Memory B cell (primary cell): ENCODE measurements at places on chromosomes 7 and 10.

DNA sequence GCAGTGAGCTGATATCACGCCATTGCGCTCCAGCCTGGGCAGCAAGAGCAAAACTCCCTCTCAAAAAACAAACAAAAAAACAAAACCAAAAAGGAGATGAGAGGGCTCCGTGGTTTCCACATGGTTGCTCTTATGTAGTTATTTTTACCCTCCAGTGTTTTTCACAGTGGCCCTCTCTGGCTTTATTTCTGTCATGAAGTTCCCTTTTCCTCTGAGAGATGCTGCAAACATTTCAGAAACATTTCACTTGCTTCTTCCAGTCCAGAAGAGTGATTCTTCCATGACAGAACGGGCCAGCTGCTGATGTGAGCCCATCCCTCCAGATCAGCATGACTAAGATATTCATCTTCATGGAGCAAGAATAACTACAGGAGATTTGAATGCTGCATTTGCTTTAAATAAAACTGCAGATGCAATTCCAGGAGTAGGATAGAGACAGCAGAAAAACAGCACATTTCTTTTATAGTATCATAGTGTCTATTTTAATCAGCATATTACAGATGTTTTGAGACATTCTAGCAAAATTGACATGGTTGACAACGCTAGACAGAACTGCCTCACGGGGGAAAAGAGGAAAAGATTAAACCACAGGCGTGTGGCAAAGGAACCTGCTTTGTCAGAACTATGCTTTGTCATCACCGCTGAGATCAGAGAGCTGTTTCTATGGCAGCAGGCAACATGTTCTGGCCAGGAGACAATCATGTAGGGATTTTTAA is 40.3 kb downstream of the NRCAM start:
- DNase-seq, result peak; percentile 44
- H3K27me3 ChIP-seq, result peaks cover 9% of the 10 kb centered on the region
- peaks cover 40% of the 10 kb centered on the region for H3K4me1 ChIP-seq
- H3K4me3 ChIP-seq, result peak overlapping the region; percentile 77
- H3K36me3 ChIP-seq, result peaks cover 5% of the 10 kb centered on the region

GRCh38 chr7:154953006-154953684 is 49.8 kb downstream of the PAXIP1 start:
- H3K4me3 ChIP-seq, result no peak overlapping the region
- H3K27ac ChIP-seq, result no peak overlapping the region
- no peaks in the 10 kb centered on the region for H3K4me1 ChIP-seq
- peaks cover 16% of the 10 kb centered on the region for H3K36me3 ChIP-seq

GRCh38 chr7:42347616-42348015 is 110.6 kb upstream of the GLI3 start:
- H3K36me3 ChIP-seq, result no peaks in the 10 kb centered on the region
- no peak overlapping the region for H3K4me3 ChIP-seq
- H3K27me3 ChIP-seq, result peaks cover 2% of the 10 kb centered on the region
- no peak for DNase-seq
- no peaks in the 10 kb centered on the region for H3K4me1 ChIP-seq

DNA sequence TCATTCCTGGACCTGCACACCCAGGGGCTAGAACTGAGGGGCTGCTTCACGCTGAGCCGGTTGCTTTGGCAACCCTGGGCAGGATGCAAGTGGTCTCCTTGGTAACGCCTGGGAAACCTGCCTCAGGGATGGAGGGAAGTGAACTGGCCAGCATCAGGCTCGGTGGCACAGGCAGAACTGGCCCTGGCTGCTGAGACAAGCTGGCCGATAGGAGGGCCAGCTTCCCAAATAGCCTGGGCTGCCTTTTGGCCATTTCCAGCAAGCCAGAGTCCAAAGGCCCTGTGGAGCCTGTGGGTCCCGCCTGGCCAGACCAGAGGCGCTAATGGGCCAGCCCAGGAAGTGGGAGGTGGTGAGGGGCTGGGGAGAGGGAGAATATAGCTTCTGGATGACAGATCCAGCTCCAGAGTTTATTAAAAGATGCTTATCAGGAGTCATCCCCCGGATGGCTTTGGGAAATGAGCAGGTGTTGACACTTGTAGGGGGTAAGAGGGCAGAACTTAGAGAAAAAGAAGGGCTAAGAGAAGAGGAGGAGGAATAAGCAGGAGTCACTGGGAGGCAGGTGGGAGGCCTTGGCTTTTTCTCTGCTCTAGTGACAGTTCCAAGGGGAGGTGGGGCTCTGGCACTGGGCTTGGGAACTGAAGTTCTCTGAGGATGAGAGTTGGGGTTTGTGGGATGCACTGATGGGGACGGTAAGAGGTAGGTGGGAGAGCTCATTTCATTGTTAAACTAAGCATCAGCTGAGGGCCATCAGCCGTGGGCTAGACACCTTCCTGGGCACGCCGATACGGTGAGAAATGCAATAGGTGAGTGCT is 9.6 kb downstream of the NEURL1 start:
- H3K27me3 ChIP-seq, result peaks cover 32% of the 10 kb centered on the region
- no peaks in the 10 kb centered on the region for H3K36me3 ChIP-seq
- peaks cover 3% of the 10 kb centered on the region for H3K4me1 ChIP-seq
- no peak overlapping the region for H3K4me3 ChIP-seq
- no peak overlapping the region for H3K27ac ChIP-seq

DNA sequence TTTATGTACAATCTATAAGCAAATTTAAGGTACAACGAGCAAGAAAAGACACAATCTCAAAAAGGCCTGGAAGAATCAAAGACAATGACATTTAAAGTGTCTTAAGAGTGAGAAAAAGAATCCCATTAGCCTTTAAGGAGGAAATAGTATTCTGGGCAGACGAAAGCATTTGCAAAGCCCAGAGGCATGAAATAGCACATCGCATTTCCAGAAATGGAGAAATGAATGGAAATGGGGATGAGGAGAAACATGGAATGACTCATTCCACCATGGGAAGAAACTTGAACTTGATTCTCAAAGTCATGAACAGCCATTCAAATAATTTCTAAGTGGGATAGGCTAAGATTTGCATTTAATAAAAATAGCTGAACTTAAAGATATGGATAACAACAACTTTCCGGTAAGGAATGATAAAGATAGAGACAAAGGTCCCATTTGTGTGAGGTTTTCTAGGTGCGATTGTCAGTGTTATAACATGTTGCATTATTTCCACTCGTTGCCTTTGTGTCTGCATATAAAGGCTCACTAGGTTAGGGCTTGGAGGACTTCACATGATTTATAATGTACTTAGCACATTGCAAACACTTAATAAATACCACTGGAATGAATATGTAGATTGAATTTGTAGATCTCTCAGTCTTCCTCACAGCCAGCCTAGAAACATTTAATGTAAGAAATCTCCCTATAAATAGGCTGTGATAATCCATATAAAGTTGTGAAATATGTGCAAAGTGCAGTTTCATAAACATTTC is 310.3 kb upstream of the KLF6 start:
- peaks cover 2% of the 10 kb centered on the region for H3K4me1 ChIP-seq
- no peak for DNase-seq
- no peak overlapping the region for H3K4me3 ChIP-seq

DNA sequence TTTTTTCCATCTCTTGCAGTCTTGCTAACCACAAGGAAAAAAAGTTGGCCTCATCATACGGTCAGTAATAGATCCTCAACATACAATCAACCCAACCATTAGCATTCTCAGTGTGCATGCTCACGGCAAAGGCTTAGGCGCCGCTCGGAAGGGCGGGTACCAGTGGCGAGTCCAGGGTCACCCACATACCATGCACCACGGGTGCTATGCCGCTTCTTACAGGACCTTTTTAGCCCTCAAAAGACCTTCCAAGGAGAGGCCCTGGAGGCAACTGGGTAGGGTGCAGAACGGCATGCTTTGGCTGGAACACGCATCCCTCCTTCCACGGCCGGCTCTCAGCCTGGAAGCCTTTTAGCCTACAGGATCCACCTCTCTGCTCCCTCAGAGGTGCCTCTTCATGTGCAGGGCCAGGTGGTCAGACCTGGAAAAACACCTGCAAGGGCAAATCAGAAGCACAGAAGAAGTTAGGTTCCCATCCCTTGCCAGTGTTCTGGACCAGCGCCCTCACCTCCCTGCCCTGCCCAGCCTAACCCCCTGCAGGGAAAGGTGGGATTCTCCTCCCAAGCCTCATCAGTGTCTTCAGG is 5.8 kb downstream of the KLF6 start:
- H3K27me3 ChIP-seq, result no peaks in the 10 kb centered on the region
- H3K4me1 ChIP-seq, result peaks cover 47% of the 10 kb centered on the region
- H3K27ac ChIP-seq, result peak overlapping the region; percentile 100
- peaks cover 57% of the 10 kb centered on the region for H3K36me3 ChIP-seq
- DNase-seq, result peak; percentile 28

GRCh38 chr7:116593359-116594075 is 68.7 kb downstream of the CAV1 start:
- no peak overlapping the region for H3K27ac ChIP-seq
- no peaks in the 10 kb centered on the region for H3K36me3 ChIP-seq
- peaks cover 14% of the 10 kb centered on the region for H3K4me1 ChIP-seq
- H3K27me3 ChIP-seq, result peaks cover 22% of the 10 kb centered on the region

DNA sequence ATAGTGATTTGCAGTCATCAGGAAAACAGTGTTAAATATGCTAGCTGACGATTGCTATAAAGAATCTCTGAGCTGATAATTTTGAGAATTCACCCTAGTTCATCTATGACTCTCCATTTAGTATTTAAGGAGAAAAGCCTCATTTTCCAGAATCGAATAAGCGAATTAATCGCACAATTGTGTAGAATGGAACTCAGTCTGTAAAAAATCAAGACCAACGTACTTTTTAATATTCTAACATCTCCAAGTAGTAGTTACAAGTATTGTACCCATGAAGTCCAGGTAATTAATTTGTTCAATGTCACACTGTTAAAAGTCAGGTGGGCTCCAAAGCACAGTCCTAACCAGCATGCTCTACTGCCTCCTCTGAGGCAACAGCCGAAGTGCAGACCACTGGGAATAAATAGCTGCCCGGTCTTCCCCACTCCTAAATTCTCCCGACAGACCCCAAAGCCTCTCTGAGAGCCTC is 380 bp upstream of the AGBL3 start:
- H3K36me3 ChIP-seq, result peaks cover 3% of the 10 kb centered on the region
- H3K27me3 ChIP-seq, result no peaks in the 10 kb centered on the region
- H3K4me1 ChIP-seq, result peaks cover 28% of the 10 kb centered on the region
- H3K27ac ChIP-seq, result peak overlapping the region; percentile 99

DNA sequence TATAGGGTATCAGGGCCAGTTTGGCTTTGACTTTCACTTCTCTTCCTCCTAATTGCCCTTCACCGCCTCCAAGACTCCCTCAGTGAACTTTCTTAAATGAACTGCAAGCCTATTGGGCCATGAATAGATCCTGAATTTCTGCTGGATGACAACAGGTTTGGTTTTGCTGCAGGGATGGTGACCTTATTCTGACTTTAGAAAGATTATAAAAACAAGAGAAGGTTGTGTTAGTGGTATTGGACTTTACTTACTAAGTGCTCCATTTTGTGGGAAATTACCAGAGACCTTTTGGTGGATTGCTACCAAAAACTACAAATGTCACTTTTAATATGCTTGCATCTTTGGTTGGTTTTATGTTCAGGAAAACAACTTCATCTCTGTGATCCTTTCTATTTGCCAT is 11.5 kb upstream of the LIPA start:
- no peak overlapping the region for H3K27ac ChIP-seq
- no peak overlapping the region for H3K4me3 ChIP-seq
- no peaks in the 10 kb centered on the region for H3K36me3 ChIP-seq
- no peaks in the 10 kb centered on the region for H3K27me3 ChIP-seq
- H3K4me1 ChIP-seq, result no peaks in the 10 kb centered on the region
- no peak for DNase-seq

GRCh38 chr7:777728-778078 is 50.6 kb upstream of the PRKAR1B start:
- DNase-seq, result no peak
- peaks cover 2% of the 10 kb centered on the region for H3K4me1 ChIP-seq
- H3K36me3 ChIP-seq, result peaks cover 12% of the 10 kb centered on the region
- H3K27ac ChIP-seq, result no peak overlapping the region
- no peak overlapping the region for H3K4me3 ChIP-seq

DNA sequence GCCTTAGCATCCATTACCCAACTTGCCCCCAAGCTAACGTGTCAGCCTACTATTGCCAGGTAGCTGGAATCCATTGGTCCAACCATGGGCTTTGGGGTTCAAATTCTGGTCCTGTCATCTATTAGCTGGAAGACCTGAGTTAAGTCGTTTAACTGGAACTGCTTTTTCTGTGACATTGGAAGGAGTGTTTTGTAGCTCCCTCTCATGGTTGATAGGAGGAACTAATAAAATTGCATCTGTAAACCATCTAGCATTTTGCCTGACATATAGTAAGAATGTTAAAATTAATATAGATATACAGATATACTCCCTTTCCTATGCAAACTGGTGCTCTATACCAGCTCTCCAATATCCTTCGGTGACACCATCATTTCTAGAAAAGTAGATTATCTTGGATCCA is 23.8 kb upstream of the SLF2 start:
- H3K4me3 ChIP-seq, result no peak overlapping the region
- H3K4me1 ChIP-seq, result no peaks in the 10 kb centered on the region
- H3K27me3 ChIP-seq, result peaks cover 24% of the 10 kb centered on the region
- H3K27ac ChIP-seq, result no peak overlapping the region
- DNase-seq, result no peak
- H3K36me3 ChIP-seq, result no peaks in the 10 kb centered on the region

DNA sequence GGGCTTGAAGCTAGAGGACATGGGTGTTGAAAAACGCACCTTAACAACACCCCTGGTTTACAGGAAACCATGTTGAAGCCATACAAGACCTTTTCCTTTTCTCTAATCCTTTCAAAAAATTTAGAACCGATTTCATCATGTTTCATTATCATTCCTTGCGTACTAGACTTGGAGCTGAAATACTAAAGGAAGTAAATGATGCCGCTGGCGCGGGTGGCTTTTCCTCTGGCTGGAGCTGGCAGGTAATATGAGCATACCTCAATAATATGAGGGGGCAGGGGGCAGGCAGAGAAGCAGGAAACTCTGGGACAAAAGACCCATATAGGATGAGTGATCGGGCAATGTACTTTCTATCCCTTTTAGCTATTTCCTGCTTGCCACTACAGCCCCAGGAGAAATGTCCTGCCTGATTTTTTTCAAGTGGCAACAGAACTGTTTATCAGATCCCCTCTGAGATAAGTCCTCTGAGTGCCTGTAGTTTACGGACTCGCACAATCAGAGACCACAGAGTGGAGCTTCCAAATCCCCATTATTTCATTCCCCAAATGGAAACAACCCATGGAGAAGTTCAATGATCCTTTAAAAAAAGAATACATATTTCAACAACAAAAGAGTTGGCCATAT is 450.1 kb downstream of the KCNMA1 start:
- H3K36me3 ChIP-seq, result no peaks in the 10 kb centered on the region
- H3K27me3 ChIP-seq, result peaks cover 8% of the 10 kb centered on the region
- no peak overlapping the region for H3K4me3 ChIP-seq
- DNase-seq, result no peak
- H3K4me1 ChIP-seq, result no peaks in the 10 kb centered on the region
- H3K27ac ChIP-seq, result no peak overlapping the region

DNA sequence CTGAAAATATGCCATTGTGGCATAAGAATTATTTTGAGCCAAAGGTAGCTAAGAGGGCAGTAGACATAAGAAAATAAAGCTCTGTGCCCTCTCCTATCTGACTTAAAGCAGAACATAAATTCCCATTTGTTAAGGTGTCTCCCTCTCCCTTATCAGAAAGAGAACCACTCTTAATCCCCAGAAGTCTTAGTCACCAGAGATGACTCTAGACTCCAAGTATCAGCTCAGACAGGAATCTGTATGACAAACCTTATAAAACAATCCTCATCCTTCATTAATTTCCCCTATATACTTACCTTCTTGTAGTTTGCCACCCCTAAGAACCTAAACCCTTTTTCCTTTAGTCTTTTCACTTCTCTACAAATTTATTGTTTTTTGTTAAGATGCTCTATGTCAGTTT is 21.8 kb upstream of the PIP4K2A start:
- H3K4me1 ChIP-seq, result peaks cover 2% of the 10 kb centered on the region
- no peaks in the 10 kb centered on the region for H3K27me3 ChIP-seq
- no peak overlapping the region for H3K27ac ChIP-seq
- no peaks in the 10 kb centered on the region for H3K36me3 ChIP-seq
- no peak for DNase-seq
